Kidney tubule cell (primary cell): ENCODE measurements at places on chromosomes 3 and 15.

DNA sequence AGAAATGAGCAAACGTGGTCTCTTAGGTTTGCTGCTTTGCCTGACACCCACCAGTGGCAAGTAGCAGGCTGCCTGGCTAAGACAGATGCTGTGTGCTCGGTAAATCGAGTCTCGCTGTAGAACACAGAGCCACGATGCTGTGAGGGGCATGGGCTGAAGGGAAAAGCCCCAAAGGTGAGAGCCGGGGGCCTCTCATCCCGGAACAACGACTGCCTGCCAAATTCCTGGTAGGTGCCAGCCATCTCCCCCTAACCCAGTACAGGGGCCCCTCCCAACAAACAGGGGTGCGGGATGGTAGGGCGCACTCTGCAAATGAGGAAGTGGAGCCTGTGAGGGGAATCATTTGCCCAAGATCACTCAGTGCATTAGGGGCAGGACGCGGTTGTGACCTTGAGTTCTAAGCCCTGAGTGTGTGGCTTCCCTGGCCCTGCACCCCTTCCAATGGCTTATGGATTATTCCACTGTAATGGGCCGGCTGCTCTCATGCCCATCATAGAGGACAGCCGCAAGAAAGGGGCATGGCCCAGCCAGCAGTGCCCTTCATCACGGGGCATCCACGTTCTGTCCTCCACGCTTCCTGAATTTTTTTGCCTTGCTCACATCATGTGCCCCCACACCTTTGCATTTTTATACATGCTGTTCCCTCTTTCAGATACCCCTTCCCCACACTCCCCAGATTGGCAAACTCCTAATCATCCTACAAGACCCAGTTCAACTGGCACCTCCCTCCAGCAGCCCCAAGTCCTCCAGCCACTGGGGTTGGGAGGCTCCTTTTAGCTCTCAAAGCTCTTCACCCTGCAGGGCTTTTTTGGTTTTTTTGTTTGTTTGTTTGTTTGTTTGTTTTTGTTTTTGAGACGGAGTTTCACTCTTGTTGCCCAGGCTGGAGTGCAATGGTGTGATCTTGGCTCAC, 125.4 kb downstream of the NUP210 start:
- DNase-seq: no peak

GRCh38 chr15:60316961-60317360, 80.8 kb downstream of the ANXA2 start:
- DNase-seq: no peak

- DNase-seq: no peak
Measured at GRCh38 chr15:35279811-35280210, 194.7 kb upstream of the NANOGP8 start.

- DNase-seq: no peak
Measured at GRCh38 chr3:9501226-9501625, 52.4 kb downstream of the LHFPL4 start.

DNA sequence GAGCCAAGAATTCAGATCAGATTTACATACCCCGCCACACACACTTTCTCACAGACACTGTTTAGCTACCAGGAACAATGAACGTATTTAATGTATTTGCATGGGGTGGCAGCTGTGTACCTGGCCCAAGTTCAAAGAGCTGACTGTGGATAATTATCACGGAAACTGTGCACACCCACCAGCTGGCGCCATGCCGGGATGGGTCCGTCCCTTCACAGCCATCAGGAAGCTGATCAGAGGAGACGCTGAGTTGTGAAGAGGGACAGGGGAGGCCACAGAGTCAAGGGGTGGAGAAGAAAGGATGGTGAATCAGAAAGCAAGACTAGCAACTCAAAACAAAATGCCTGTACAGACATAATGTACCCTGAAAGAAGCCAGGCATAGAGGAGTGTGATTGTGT, 13.1 kb upstream of the PLA2G4D start:
- DNase-seq: no peak

DNA sequence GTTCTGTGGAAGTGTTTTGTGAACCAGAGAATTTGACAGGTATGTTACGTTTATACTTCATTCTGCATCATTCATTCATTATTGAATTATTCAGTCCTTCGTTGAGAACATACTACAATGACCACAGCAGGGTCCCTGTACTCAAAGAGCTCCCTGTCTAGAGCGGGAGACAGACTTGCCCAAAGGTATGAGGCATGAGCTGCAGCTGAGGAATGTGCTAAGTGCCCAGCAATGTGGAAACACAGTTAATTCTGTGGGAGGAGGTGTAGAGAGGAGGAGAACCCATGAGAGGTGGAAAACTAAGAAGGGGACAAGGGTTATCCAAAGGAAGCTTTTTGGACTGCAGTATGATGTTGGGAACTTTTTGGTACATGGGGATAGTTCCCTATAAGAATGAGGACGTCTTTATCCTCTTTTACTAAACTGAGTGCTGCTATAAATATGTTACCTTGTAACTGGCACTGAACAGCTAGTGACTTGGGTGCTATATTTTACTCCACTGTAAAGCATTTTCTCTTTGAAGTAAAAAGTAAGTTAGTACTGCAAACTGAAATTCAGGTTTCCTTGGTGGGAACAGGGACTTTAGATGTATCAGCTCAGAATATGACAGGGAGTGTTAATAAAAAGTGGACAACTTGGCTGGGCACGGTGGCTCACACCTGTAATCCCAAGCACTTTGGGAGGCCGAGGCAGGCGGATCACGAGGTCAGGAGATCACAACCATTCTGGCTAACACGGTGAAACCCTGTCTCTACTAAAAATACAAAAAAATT, 5.7 kb downstream of the SMAD3 start:
- peak; percentile 77 for DNase-seq

GRCh38 chr3:37751967-37752648, 109.6 kb upstream of the CTDSPL start:
- no peak for DNase-seq

DNA sequence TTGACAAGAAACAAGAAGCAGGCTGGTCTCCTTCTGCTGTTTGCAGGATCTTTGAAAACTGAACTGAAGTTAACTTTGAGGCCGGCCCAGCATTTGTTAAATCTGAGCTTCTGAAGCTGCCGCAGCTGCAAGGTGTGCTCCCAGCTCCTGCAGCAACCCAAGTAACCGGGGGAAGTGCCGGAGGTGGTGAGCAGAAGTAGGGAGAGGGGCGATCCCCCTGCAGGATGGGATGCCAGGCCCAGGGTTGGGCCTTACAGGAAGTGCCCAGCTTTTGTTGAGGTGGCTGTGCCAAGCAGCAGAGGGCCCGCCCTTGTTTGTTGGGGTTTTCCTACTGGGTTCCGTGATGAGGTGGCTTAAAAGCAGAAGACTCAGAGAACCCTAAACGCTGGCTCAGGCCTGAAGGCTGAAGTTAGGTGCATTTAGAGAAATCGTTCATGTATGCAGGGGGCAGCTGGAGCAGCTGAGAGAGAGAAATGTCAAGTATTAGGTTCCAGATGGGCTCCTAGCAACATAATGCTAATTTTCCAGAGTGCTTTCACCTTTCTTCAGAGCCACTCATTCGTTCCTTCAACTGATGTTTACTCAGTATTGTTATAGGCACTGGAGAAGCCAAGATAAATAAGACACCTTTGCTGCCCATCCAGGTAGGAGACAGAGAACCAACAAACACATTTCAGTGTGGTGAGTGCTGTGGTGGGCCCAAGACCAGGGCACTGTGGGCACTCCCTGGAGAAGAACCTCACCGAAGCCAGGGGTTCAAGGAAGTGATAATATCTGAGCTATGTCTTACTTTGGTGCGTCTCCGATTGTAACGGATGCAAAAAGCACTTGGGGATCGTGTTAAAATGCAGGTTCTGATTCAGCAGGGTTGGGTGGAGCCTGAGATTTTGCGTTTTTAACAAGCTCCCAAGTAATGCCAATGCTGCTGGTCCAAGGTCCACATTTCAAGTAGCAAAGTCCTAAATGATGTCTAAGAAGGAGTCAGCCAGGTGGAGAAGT, 42.2 kb upstream of the PLCL2 start:
- DNase-seq: peak; percentile 11

DNA sequence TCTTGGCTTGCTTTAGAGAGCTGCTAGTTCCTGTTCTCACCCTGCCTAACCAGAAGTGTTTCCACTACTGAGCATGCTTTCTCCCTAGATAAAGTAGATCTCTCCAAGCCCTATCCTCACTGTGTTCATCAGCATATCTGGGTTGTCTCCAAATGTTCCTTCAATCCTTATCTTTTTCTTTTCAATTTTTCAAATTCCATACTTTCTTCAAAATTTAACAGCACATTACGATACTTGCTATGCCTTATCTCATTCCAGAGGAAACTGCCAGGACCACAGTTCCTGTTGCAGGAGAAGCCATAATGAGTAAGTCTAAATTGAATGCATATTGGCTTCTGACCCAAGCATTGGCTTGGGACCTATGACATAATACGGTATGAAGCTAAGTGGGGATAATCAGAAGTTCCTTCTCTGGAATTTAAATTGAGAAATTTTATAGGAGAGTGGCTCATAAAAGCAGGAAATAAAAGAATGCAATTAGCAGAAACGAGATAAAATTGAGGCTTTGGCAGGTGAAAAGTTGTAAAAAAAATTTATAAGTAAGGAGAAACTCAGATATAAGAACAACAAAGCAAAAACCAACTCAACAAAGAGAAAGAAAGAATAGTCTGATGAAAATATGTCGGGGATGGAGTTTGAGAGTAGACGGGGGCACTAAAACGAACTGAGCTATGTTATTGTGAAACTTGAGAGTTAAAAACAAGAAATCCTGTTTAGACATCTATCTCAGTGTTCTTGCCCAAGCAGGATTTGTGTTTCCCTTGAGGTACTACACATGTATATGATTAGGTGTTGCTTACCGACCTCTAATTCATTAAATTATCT, 631.7 kb upstream of the CCDC54 start:
- DNase-seq: no peak

GRCh38 chr3:180011927-180012326, 24.8 kb downstream of the PEX5L start:
- DNase-seq: no peak

GRCh38 chr15:40512440-40512839, 41.7 kb downstream of the CHST14 start:
- no peak for DNase-seq
